ENCODE measurements at places on chromosomes 16 and 17. TPM values are rescaled to one million over a fixed set of nuclear protein-coding genes. Genes with fewer than 3 reads are reported as not detected.

GLIS2 gene
- not detected for polyA plus RNA-seq

ITGB4 gene
- 0.60 TPM for polyA plus RNA-seq

SUMO2 gene
- polyA plus RNA-seq: 416 TPM

ACSM2A gene
- polyA plus RNA-seq: not detected

Data from CD4-positive, CD25-positive, alpha-beta regulatory T cell (primary cell).